Esophagus muscularis mucosa (tissue), 4 donors: ENCODE measurements at places on chromosomes 12 and 14. TPM values are rescaled to one million over a fixed set of nuclear protein-coding genes. Genes with fewer than 3 reads are reported as not detected.

DNA sequence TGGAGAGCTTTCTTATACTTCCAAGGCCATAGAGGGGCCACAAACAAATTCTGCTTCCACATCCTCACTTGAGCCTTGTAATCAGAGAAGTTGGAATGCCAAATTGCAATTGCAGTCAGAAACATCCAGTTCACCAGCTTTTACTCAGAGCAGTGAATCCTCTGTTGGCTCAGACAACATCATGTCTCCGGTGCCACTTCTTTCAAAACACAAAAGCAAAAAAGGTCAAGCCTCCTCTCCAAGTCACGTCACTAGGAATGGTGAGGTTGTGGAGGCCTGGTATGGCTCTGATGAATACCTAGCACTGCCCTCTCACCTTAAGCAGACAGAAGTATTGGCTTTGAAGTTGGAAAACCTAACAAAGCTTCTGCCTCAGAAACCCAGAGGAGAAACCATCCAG is 217.1 kb downstream of the AKAP6 start:
- no peak for DNase-seq
- H3K4me1 ChIP-seq, result peaks cover 20% of the 10 kb centered on the region
- no peaks in the 10 kb centered on the region for H3K27me3 ChIP-seq
- H3K36me3 ChIP-seq, result peaks cover 9% of the 10 kb centered on the region
- no peak overlapping the region for H3K4me3 ChIP-seq
- no peak overlapping the region for H3K27ac ChIP-seq

GRCh38 chr12:70110085-70110484 is 133.1 kb upstream of the CNOT2 start:
- H3K4me3 ChIP-seq, result no peak overlapping the region
- no peak for DNase-seq
- H3K36me3 ChIP-seq, result no peaks in the 10 kb centered on the region
- H3K27ac ChIP-seq, result no peak overlapping the region

DNA sequence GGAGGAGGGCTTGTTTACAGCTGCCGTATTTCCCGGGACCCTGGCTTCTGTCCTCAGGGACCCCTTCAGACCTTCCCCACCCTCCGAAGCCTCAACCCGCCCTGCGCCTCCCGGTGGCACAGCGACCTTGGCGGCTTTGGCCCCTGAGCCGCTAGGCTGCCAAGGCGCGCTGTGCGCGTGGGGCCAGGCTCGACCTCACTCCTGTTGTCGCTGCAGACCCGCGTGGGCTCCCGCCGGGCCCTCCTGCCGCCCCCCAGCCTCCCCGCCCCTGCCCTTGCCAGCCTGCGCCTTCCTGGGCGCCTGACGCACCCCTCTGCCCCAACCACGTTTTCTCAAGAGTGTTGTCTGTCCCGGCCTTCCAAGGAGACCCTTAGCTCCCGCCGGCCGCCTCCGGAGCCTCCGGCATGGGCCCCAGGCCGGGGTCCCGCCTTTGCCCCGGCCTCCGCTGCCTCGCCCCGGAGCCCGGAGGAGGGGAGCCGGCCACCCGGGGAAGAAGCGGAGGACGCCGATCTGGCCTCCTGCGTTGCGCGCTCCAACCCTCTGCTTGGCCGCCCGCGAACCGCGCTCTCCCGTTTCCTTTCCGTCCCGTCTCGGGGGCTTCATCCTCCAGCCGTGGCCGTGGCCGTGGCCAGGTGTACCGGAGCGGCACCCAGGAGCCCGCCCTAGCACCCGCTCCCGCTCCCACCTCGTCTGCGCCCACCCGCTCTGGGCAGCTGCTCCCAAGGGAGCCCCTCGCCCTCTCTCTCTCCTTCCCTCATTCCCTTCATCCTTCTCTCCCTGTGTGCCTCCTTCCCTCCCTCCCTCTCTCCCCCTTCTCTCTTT is 19.9 kb downstream of the PPP2R5C start:
- H3K36me3 ChIP-seq, result no peaks in the 10 kb centered on the region
- DNase-seq, result peak; percentile 80
- H3K4me1 ChIP-seq, result peaks cover 22% of the 10 kb centered on the region
- H3K27ac ChIP-seq, result peak overlapping the region; percentile 64
- no peaks in the 10 kb centered on the region for H3K27me3 ChIP-seq

Gene ABCD2
- total RNA-seq, result 1.2 TPM
